Astrocyte of the hippocampus (primary cell): ENCODE measurements at places on chromosomes 2 and 18.

- peak; percentile 55 for DNase-seq
These were observed 59.5 kb downstream of the ABCG8 start for GRCh38 chr2:43898134-43898837.

- DNase-seq, result no peak
These were observed 24.6 kb upstream of the OTOS start for GRCh38 chr2:240165034-240165433.

- no peak for DNase-seq
These were observed 108.7 kb upstream of the ATL2 start for GRCh38 chr2:38485734-38486133.

DNA sequence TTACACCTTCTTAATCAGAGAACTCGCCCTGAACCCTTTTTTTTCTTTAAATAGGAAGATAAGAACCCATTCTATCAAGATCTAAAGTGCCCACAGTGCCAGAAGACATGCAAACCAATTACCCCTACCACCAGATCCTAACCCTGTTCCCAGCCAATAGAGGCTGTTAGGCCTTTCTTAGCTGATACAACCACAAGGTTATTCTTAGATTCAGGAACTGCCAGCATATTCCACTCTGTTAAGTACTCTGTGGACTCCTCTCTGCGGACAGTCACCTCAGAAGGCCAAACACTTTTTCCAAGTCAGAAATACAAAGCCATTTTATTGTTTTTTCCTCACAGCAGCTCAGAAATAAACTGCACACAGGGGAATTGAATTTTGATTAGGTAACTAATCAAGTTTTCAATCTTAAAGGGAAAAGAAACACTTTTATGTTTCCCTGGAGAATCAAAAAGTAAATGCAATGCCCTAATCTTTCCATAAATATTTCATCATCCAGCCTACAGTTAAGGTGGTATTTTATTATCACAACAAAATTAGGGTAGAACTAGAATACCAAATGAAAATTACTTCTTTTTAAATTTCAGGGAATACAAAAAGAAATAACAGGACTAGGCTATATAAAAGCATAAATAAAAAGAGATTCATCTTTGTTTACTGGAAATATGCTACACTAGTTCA is 111.4 kb downstream of the NBAS start:
- no peak for DNase-seq

DNA sequence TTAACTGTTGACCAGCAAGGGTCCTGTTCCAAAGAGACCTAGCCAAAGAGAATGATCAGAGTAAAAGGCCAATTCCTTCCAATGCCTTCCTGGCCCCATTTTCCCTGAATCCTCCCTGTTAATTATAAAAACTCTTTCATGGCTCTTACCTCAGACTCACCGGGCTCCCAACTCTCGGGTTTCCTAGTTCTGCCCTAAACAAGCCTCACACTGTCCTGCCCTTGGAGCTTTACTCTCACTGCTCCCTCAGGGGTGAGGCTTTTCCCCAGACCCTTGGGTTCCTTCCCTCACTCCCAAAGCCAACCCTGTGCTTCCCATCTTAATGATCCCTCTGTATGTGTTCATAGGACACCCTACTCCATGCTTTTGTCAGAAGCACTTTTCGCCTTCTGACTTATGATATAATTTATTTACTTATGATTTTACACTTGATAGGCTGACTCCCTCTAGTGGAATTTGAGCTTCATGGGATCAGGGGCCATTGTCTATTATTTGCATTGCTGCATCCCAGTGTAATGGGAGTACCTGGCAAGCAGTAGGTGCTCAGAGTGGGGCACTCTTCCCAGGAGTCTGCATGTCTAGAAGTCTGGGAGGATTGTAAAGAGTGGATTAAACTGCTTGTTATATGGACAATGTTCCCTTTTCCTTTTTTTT is 29.9 kb upstream of the ZNG1B start:
- DNase-seq, result peak; percentile 5

- no peak for DNase-seq
These were observed 40.6 kb downstream of the CFAP210 start for GRCh38 chr2:169653636-169654035.

GRCh38 chr2:222433332-222434173 is 9.2 kb downstream of the SGPP2 start:
- no peak for DNase-seq

DNA sequence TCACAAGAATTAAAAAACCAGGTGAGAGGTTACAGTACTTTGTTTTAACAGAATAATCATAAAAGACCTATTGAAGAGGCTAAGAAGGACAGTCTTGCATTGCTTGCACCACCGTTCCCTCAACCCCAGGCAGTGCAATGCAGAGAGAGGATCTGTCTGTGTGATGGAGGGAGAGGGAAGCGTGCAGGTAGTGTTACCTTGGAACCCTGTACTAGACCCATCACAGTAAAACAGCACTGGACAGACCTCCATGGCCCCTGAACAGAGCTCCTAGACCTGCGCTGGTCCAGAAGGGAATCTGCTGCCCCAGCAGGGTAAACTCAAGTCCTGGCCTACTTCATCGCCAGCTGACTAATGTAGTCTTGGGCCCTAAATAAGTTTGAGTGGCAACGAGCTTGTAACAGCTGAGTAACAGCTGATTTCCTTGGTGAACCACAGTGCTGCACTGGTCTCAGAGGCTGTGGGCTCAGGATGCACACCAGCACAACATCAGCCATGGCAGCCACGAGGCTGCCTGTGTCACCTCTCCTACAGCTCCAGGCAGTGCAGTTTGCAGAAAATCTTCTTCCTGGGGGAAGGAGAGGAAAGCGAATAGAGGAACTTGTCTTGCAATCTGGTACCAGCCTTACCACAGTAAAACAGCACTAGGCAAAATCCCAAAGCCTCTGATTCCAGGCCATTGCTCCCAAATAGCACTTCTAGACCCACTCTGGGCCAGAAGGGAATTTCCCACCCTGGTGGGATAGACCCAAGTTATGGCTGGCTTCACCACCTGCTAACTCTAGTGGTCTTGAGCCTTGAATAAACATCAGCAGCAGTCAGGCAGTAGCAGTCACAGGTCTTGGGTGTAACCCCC is 417.2 kb downstream of the CDH7 start:
- DNase-seq, result no peak

GRCh38 chr2:142869461-142870106 is 7.9 kb upstream of the KYNU start:
- DNase-seq, result no peak

- DNase-seq, result no peak
These were observed 186.8 kb upstream of the PGAP1 start for GRCh38 chr2:197113275-197113711.

- DNase-seq, result no peak
These were observed 16.2 kb upstream of the LDAH start for GRCh38 chr2:20839052-20839451.

DNA sequence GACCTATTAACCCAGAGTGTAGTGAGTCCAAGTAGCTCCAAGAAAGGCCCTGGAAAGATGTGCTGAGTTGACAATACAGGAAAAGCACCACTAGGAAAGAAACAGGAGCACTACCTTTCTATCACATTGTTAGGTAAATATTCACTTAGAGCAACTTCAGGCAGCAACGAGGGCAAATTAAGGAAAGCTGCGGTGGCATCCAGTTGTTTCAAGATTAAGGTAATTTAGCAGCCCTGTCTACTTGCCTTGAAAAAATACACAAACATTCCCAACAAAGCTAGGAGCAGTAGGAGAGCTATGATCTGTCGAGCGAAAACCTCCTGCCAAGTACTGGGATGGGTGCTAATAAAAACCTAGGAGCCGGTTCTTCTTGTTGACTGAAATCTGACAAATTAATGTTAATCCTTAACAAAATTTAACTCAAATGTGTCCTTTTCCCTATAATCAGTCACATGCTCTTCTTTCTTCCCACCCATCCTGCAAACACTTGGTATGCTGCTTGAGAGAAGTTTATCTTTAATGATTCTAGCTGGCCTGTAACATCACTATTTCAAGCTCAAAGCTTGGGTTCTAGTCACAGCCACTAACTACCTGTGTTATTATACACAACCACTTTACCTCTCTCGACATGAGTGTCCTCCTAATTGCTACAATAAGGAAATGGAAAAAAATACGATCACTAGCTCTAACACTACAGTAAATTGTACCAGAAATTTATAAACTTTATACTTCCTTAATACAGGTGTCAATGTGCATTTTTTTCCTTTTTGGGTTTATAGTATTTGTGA is 2.0 kb downstream of the ACAA2 start:
- DNase-seq, result peak; percentile 17

GRCh38 chr2:64318476-64318748 is 135.6 kb upstream of the LGALSL start:
- DNase-seq, result no peak

DNA sequence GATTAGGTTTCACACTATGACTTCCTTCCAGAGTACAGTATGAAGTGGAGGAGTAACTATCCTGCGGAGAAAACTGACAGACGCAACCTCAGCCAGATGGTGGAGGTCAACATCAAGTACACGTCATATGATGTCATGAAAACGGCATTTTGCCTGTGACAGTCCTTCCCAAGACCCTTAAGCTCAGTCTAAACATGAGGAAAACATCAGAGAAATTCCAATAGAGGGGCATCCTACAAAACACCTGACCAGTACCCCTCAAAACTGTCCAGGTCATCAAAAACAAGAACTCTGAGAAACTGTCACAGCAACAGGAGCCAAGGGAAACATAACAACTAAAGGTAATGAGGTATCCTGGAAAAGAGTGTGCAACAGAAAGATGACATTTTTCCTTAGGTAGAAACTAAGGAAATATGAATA is 1.7 kb downstream of the RNU4ATAC start:
- DNase-seq, result peak; percentile 41

DNA sequence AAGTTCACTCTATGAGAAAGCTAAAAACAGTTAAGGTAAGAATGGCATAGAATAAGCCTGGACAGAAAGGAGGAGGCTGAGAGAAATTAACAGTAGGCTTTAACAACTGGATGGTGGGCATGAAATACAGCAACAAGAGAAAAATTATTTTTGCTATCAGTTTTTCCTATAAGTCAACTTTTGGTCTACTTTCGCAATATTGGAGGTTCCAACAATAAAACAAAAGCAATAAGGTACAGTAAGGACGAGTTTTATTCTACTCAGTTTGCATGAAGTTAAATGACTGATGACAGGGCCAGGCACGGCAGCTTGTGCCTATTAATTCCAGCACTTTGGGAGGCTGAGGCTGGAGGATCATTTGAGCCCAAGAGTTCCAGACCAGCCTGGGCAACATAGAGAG is 17.3 kb downstream of the RAB1A start:
- no peak for DNase-seq

GRCh38 chr2:47088371-47089082 is 66.6 kb downstream of the STPG4 start:
- no peak for DNase-seq

- DNase-seq, result no peak
These were observed 92.7 kb upstream of the MGAT5 start for GRCh38 chr2:134161170-134161547.

- DNase-seq, result no peak
These were observed 153.3 kb downstream of the METTL4 start for GRCh38 chr18:2417861-2418610.

DNA sequence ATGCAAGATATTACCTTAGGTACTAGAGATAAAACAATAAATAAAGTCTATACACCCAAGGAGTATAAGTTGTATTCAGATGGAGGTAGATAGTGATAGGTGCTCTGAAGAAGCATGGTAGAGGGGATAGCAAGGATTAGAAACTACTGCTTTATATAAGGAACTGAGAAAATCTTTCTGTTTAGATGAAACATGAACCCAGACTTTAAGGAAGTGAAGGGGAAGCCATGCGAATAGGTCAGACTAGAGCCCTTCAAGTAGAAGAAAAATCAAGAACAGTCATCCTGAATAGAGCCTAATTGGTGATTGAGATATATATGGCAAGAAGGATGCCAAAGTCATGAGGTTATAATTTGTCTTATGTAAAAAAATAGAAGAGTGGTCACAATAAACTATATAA is 900.1 kb downstream of the MBD2 start:
- DNase-seq, result no peak

- DNase-seq, result no peak
These were observed 164.2 kb upstream of the FANCL start for GRCh38 chr2:58405341-58405740.

- DNase-seq, result no peak
These were observed 77.5 kb upstream of the GLI2 start for GRCh38 chr2:120658042-120658769.

GRCh38 chr2:154507186-154507585 is 191.3 kb upstream of the KCNJ3 start:
- DNase-seq, result no peak

GRCh38 chr18:78136986-78137385 is 842.6 kb upstream of the SALL3 start:
- no peak for DNase-seq

DNA sequence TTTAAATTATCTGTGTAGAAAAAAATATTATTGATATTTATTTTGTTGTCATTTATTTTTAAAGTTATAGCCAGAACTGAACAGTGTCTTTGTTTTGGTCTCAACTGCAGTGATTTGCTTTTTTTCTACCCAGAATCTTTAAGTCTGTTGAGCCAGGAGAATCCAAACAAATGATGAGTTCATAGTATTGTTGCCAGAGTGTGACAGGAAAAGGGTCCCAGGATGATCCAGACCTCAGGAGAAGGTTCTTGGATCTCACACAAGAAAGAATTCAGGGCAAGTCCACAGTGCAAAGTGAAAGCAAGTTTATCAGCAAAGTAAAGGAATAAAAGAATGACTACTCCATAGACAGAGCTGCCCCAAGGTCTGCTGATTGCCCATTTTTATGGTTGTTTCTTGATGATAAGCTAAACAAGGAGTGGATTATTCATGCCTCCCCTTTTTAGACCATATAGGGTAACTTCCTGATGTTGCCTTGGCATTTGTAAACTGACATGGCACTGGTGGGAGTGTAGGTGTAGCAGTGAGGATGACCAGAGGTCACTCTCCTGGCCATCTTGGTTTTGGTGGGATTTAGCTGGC is 127.1 kb downstream of the AGPS start:
- DNase-seq, result no peak

DNA sequence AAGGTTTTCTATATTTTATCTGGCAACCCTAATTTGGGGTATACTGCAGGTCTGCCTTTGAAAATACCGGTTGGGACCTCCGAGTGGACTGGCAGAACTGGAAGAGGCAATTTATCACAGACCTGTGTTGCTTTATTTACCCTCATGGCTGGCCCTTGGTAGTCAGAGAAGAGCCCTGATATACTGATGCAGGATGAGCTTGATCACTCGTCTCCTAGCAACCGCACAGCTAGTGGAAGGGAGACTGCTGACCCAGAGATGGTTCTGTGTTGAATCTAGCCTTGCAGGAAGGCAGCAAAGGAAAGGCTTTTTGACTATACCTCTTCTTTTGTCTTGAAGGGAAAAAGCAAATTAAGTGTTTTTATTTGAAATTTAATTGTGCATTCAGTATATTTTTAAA is 154.7 kb downstream of the EML6 start:
- DNase-seq, result no peak
